T-helper 17 cell (primary cell): ENCODE measurements at places on chromosomes 1 and 21. TPM values are rescaled to one million over a fixed set of nuclear protein-coding genes. Genes with fewer than 3 reads are reported as not detected.

GRCh38 chr1:172955161-172955815, 95.5 kb downstream of the TNFSF18 start:
- peaks cover 6% of the 10 kb centered on the region for H3K27me3 ChIP-seq
- H3K4me3 ChIP-seq = no peak overlapping the region
- H3K36me3 ChIP-seq = no peaks in the 10 kb centered on the region
- peaks cover 6% of the 10 kb centered on the region for H3K4me1 ChIP-seq

Gene PRMT2
- 102 TPM for total RNA-seq

- no peak overlapping the region for H3K4me3 ChIP-seq
- H3K36me3 ChIP-seq = peaks cover 6% of the 10 kb centered on the region
- H3K4me1 ChIP-seq = peaks cover 17% of the 10 kb centered on the region
Observed at GRCh38 chr1:10228528-10228927, 18.2 kb downstream of the KIF1B start.

- H3K4me1 ChIP-seq = peaks cover 35% of the 10 kb centered on the region
- peaks cover 3% of the 10 kb centered on the region for H3K36me3 ChIP-seq
- H3K27me3 ChIP-seq = no peaks in the 10 kb centered on the region
- no peak overlapping the region for H3K4me3 ChIP-seq
- no peak for DNase-seq
Observed at GRCh38 chr1:91846007-91846638, 39.8 kb downstream of the TGFBR3 start.

- no peaks in the 10 kb centered on the region for H3K27me3 ChIP-seq
- no peak overlapping the region for H3K27ac ChIP-seq
- DNase-seq = no peak
Observed at GRCh38 chr1:103025858-103026409, 82.4 kb downstream of the COL11A1 start.
